HS-27A (cell line): ENCODE measurements at places on chromosomes 7 and 10.

DNA sequence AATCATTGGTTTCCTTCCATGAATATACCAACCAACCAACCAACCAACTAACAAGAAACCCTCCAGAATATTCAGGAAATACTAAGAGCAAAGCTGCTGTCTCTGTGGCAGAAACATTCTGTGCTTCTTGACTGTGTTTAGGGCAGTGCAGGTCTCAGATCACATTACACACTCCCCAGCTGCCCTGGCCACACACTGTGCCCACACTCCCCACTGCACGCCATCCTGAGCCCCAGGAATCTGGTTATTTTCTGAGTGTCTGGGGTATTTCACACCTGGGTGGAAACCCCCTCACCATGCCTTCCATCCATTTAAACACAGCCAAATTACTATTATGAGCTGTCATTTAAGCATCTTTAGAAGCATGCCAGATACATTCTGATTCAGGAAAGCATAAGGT, 183.7 kb upstream of the ANK3 start:
- DNase-seq = no peak

DNA sequence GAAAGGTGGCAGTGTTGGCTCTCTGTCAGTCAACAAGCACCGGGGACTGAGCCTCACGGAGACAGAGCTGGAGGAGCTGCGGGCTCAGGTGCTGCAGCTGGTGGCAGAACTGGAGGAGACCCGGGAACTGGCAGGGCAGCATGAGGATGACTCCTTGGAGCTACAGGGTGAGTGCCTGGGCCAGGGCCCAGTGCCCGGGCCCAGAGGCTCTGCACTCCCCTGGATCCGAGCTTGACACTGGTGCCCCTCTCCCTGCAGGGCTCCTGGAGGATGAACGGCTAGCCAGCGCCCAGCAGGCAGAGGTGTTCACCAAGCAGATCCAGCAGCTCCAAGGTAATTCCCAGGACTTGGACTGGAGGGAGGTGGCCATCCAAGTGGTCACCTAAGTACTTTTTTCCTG, 2.7 kb downstream of the CCDC136 start:
- DNase-seq = no peak

DNA sequence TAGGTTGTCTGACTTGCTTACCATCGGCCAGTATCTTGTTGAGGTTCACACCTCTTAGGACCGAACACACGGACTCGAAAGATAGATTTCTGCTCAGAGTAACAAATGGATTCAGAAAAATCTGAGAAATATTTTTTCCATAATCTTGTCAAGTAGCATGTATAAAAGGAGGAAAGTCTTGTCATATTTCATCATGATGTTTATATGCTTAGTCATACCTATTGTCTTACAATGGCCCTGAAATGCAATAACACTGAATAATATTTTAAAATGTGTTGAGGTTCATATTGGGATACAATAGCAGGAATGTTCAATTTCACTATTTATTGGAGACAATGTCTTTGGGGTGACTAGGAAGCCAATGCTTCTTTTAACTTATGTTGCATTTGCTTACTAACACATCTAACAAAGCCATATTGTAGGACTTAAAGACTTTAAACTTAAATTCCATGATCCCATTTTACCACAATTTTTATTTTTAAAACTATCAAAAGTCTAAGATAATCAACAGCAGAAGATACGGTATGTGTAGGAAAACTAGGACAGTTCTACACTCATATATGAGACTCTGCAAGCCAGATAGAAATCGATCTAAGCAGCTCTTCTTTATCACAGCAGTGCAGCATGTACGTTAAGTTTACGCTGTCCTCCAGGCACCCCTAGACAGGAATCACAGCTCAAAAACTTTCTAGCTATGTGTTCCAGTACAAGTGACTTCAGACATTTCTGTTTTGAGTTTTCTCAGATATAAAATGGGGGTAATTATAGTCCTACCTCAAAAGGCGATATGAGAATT, 135.7 kb upstream of the CAV2 start:
- no peak for DNase-seq

DNA sequence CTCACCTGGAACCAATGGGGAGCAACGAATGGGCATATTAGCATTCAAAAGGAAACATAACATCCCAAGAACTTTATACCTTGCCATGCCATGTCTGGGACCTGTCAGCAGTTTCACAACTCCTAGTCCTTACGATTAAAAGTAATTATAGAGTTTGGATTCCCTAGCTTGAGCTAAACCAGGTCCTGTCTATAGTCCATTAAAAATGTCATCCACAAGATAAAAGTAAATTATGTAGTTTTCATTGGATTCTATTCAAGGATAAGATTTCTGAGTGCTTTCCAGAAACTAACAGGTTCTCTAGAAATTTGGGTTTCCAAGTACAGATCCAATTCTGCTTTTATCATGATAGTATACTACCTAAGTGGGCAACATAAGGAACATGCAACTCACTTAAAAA, 163.6 kb upstream of the PTN start:
- no peak for DNase-seq

GRCh38 chr7:12389089-12389700, 14.5 kb downstream of the VWDE start:
- peak; percentile 14 for DNase-seq

- no peak for DNase-seq
These were observed 30.6 kb downstream of the PALD1 start for GRCh38 chr10:70508912-70509756.

- no peak for DNase-seq
These were observed 151.1 kb downstream of the SH3PXD2A start for GRCh38 chr10:103703941-103704919.

DNA sequence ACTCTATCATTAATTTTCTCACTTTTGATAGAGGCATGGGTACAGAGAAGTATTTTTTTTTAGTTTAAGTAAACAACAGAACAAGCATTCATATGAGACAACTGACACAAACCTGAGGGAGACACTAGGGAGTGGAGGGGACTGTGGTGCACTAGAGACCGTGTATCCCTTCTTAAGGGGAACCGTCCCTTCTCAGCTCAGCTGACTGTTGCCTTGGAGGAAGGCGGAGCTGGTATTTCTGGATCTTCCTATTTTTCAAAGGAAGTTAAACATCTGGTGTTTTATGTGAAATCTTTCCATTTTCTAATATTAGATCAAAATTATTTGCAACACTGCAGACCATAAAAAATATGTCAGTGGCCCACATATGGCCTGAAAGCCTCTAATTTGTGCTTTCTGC, 113.6 kb upstream of the MACROH2A2 start:
- no peak for DNase-seq

GRCh38 chr10:72340510-72341261, 14.0 kb downstream of the DNAJB12 start:
- no peak for DNase-seq

DNA sequence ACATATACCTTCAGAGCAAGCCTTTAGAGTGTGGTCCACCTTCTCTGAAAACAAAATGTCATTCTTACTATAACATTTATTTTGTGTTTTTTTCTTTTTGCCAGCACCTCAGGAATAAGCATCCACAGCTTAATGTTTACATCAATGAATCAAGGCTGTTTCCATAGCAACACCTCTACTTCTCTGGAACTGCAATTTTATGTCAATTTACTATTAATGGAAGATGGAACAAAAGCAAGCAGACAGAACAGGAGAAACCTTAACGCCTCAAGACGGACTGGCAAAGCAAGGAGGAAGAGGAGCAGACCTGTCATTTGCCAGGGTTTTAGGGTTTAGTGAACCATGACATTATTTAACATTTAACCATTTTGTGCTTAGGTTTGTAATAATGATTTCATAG, 63.1 kb downstream of the PRR15 start:
- no peak for DNase-seq

- no peak for DNase-seq
These were observed 137.7 kb downstream of the SEMA3C start for GRCh38 chr7:80781146-80781545.

GRCh38 chr10:74047871-74048270, 50.0 kb downstream of the VCL start:
- DNase-seq = no peak

- DNase-seq = no peak
These were observed 31.2 kb downstream of the SMNDC1 start for GRCh38 chr10:110273474-110273873.

GRCh38 chr7:101912716-101913110, 95.3 kb downstream of the CUX1 start:
- DNase-seq = no peak

DNA sequence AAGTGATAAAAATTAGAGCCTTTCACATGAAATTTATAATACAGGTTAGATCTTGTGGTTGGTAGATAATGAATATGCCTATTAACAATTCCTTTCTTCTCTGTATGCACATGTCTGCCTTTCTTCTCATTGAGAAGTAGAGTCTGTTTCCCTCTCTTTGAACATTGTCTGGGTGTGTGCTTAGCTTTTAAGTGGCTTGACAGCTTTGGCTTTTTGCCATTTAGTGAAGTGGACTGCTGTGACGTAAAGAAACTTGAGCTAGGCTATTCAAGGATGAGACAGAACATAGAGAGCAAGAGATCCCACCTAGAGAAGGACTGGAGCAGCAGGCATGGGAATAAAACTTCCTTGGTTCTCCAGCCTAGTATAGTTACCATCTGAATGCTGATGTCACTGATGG, 996.7 kb upstream of the CELF2 start:
- no peak for DNase-seq

DNA sequence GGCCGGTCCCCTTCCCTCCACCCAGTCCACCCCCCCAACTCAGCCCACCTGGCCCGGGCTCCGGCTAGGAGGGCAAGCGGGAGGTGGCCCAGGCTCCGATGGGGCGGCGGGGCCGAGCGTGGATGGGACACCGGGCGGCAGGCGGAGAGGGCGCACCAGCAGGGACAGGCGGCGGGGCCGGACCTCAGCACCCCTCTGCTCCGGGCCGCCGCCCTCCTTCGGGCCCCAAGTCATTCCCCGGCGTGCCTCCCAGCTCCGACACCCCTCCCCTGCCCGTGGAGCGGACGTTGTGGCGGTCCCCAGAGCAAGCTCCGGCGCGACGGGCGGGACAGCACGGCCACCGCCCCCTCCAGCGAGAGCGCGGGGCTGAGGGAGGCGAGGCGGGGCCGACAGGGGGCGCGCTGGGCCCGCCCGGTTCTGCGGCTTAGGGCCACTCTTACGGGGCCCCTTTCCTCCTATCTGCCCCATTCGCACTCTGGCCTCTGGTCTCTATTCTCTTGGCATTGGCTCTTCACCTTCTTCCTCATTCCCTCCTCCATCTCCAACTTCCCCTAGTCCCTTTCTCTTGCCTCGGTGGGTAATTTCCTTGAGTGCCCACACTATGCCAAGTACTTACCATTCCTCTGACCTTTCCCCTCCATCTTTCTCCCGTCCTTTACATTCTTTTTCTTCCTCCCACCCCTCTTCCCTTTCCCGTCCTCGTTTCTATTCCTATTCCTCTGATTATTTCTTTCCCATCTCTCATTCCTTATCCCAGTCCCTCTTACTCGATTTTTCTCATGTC, 701 bp upstream of the GBX1 start:
- DNase-seq = no peak

GRCh38 chr10:121935702-121936101, 7.9 kb upstream of the ATE1 start:
- no peak for DNase-seq

- DNase-seq = no peak
These were observed 8.0 kb upstream of the ELFN1 start for GRCh38 chr7:1662101-1662500.

- DNase-seq = no peak
These were observed 5.6 kb downstream of the CYP3A43 start for GRCh38 chr7:99833289-99833877.

DNA sequence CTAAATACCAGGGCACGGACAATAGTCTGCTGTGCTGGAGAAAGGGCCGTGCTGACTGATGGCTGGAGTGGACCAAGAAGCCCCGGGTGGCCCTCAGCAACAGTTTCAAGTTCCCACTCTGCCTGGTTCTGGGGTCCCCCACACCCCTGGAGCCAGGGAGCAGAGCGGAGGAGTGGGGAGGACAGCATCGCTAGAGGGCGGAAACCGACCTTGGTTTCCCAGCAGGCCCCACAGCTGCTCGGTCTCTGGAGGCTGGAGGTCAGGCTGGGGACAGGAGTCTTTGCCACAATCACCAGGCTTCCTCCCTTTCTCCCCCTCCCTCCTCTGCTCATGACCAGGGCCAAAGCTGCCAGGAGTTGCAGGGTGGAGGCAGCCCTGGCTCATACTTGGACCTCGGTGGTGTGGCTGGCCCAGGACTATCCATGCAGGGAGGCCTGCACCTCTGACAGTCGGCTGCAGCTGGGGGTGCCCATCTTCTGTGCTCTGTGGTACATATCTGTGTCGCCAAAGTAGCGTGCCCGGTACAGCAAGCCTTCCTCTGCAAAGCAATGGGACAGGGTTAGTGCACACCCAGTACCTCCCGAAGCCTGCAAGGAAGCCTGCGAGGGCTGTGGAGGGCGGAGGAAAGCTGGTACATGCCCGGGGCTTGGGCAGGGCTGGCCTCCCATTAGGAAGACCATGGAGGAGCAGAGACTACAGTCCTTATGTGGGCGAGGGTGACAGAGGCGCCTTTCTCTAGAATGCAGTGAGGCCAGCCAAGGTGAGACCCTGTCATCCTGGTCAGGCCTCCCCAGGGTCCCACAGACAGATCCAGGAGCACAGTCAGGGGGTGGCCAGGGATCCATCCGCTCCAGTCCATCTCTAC, 19.1 kb downstream of the DNAJB12 start:
- no peak for DNase-seq

GRCh38 chr10:35335133-35336083, 901 bp upstream of the CCNY start:
- DNase-seq = no peak

DNA sequence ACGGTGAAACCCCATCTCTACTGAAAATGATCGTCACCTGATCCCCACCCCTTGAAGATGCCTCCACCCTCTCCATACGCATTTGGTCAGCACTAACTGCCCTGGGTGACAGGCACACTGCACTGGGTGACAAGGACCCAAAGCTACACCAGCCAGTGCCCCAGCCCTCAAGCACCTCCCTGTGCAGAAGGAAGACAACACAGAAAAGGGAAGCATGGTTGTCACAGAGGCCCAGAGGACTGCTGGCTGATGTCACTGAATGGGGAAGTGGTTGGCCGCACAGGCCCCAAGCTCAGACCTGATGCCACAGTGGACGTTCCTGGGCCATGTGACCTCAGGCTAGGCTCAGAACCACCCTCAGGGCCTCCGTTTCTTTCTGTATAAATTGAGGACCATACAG, 4.2 kb upstream of the PILRA start:
- DNase-seq = no peak
